Retinal pigment epithelial cell (primary cell): ENCODE measurements at places on chromosomes 2 and 18.

- DNase-seq = no peak
Observed at GRCh38 chr18:64409511-64409910, 260.6 kb upstream of the LINC00305 start.

DNA sequence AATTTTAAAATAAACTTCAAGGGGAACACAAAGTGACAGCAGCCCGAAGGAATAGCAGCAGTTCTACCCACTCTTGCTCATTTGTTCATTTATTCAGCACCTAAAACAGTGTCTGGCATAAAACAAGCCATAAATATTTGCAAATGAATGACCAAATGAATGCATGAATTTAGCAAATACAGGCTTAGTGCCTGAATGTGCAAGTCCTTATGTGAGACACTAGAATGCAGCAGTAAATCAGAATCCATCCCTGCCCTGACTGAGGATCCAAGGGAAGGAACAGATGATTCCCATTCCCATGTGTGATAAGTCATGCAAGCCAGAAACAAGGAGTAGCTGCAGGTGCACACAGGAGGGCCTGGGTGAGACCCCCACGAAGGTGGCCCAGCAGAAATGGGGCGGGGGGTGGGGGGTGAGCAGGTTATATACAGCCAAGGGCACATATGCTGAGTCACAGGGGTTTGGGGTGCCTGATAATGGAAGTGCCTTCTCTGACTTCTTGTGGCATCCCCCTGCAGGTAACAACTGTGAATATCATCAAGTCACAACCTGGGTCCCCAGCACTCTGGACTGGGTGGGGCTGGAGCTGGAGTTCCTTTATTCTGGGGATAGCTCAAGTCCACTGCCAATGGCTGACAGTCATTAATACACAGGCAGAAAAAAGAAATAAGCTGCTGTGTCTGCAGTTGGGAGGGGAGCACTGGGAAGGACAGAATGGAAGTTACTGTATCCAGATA is 311.9 kb downstream of the TXNL1 start:
- DNase-seq = no peak

GRCh38 chr2:84033347-84033974 is 425.6 kb downstream of the SUCLG1 start:
- no peak for DNase-seq

DNA sequence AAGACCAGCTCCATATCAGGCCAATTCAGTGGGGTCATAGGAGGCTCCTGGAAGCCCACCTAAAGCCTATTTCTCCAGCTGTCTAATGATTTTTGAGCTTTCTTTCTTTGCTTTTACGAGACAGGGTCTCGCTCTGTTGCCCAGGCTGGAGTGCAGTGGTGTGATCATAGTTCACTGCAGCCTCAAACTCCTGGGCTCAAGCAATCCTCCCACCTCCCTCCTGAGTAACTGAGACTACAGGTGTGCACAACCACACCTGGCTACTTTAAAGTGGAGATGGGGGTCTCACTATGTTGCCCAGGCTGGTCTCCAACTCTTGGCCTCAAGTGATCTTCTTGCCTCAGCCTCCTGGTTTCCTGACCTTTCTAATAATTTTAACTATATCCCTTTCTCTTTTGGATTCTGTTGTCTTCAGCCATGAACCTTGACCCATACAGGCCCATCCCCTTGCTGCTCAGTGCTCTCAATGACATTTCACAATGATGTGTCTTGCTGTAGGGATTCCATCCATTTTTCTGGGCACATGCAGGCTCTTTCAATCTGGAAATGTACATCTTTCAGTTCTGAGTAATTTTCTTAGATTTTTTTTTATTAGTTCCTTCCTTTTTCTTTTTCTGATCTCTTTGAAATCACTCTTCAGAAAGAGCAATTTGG is 29.7 kb downstream of the GNLY start:
- no peak for DNase-seq

DNA sequence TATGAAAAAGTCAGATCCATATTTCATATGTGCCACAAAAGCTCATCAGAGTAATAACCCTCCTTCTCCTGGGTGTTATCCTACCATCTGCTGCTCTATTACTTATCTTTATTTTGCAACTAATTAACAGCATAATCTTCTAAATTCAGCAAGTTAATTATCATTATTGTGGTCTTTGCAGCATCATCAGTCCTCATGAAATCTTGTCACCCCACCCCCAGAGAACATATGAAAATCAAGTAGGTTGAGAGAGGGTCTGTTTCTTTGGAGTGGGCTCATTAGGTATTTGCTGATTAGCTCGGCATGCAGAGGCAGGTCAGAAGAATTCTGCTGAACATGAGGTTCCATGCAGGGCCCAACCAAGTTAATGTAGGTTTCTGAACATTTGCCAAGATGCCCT is 64.8 kb downstream of the ATF2 start:
- DNase-seq = no peak

GRCh38 chr2:211900000-211900399 is 638.6 kb downstream of the ERBB4 start:
- DNase-seq = peak; percentile 60

GRCh38 chr2:14930441-14930840 is 297.9 kb downstream of the LRATD1 start:
- DNase-seq = no peak

DNA sequence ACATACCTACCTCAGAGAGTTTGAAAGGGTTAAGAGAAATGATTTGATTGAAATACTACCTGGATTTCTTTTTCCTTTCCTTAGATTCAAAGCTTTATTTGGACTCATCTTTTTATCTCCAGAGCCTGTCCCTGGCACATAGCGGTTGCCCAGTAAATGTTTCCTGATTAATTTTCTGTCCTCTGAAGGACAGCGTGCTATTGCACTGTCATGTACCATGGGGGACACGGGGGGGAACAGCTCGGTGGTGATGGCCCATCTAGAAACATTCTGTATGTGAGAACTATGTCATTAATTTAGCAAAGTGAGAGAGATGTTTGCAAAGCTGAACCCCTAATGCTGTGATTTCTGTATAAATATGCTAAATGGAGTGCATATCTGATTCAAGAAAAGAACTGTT is 26.4 kb upstream of the CABYR start:
- no peak for DNase-seq

- DNase-seq = no peak
Observed at GRCh38 chr18:78902795-78903435, 76.7 kb upstream of the SALL3 start.

GRCh38 chr2:116487336-116487735 is 1327.2 kb upstream of the DDX18 start:
- DNase-seq = no peak

DNA sequence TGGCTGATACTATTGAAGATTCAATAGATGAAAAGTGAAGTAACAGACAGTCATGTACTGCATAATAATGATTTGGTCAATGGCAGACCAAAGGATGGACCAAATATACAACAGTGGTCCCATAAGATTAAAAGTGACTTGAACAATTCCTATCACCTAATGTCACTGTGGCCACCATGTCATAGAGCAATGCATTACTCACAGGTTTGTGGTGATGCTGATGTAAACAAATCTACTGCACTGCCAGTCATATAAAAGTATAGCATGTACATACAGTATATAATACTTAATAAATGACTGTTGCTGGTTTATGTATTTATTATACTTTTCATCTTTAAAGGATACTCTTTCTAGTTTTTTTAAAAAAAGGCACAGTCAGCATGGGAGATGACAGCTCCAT is 99.9 kb downstream of the USP34 start:
- no peak for DNase-seq

- peak; percentile 64 for DNase-seq
Observed at GRCh38 chr2:137700681-137701080, 263.6 kb upstream of the HNMT start.

- no peak for DNase-seq
Observed at GRCh38 chr2:109120166-109120565, 8.8 kb upstream of the SH3RF3 start.

DNA sequence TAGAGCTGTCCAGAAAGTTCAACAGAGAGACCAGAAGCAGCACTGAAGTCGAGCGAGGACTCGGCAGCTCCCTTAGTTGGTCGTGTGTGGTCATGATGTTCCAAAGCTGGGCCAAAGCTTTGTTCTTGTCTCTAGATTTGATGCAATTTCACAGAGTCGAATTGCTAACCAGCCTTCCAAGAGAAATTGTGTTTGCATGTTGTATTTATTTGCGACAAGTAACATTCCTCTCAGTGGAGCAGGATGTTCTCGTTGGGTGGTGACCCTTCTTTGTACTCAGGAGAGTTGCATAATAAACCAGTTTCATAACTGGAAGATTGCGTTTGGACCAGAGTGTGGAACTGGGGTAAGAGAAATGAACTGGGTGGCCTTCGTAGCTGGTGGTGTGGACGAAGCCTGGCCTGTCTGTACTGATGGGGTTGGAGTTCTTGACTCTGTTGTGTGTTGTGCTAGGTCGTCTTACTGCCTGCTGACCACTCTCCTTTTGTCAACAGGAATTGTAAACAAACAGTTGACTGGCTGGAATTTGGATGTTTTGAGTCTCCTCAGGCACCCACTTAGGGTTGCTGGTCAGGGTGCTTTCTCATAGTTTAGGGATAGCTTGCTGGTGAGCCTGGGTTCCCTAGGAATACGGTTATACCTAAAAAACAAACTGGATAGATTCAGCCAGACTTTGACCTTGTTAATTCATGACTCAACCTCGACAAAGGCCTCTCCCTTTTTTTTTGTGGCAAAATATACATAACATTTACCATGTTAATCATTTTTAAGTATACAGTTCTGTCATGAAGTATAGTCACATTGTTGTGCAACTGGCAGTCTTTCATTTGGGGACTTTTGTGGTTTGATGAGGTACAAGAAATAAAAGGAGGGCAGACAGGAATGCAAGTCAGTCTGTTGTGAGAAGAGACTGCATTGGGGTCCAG is 28.9 kb upstream of the TOGARAM2 start:
- DNase-seq = no peak
